ENCODE measurements at places on chromosomes 6 and 20.

GRCh38 chr6:170145272-170145592 is 145.6 kb downstream of the DLL1 start:
- no peak for DNase-seq

GRCh38 chr20:61565791-61566190 is 313.7 kb downstream of the CDH4 start:
- DNase-seq: no peak

- no peak for DNase-seq
Observed at GRCh38 chr20:11457488-11457887, 460.2 kb upstream of the BTBD3 start.

DNA sequence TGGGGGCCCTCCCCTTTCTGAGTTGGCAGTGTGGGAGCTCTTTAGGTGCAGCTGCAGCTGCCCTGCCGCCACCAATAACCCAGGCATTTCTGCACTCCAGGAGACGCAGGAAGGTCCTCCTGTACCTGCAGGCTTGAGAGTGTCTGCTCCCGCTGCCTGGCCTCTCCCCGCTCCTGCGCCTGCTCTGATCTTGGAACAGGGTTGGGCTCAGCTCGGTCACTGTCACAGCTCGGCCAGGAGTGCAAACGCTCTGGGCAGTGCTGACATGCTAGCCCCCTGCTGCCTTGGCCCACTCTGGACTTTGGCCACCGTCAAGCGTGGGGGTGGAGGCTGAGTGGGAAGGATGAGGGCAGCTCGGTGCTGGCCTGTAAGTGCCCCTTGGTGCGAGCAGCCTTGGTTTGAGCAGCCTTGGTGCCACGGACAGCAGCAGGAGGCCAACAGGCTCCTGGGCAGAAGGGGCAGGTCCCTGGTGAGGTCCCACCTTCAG is 738.1 kb upstream of the GJE1 start:
- DNase-seq: no peak

DNA sequence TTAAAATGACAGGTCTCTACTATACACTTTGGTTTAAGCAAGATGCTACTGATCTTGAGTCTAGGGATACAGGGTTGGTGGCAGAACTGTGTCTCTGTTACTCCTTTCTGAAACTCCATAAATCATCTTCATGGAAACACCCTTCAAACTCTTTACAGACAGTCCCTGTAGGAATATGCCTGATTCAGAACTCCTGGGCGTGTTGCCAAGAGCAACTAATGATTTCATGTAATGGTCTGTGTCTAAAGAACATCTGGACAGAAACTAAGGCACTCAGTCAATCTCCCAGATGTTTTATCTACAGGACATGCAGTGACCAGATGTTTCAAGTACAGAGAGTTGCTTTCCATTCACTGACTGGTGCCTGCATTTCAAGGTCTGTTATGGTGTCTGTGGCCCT is 464.4 kb upstream of the CHD6 start:
- no peak for DNase-seq

GRCh38 chr6:112951829-112952228 is 604.7 kb downstream of the RFPL4B start:
- no peak for DNase-seq

- DNase-seq: no peak
Observed at GRCh38 chr20:5298811-5299210, 17.9 kb downstream of the PROKR2 start.

DNA sequence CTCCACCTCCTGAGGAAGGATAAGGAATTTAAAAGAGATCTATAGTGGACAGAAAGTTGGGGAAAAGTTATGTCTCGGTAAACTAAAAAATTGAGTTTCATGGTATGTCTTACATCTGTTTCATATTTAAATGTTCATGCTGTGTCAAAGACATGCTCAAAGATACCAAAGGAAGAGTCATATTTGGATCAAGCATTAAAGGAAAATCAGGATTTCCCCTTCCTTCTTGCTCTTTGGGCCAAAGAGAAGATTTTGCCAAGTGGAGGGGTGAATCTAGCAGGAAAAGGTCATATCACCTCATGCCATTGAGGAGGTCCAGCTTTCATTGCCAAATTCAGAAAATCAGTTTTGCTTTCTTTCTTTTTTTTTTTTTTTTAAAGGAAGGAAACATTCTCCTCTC is 192.4 kb downstream of the OGFRL1 start:
- DNase-seq: no peak

All from activated naive CD4-positive, alpha-beta T cell treated with anti-CD3 and anti-CD28 coated beads, Interleukin-2, amount 50 U/mL, for 72 hours (primary cell).